ENCODE measurements at places on chromosomes 12 and 14.

- no peak for DNase-seq
Measured at GRCh38 chr12:57548013-57548315, 972 bp upstream of the DCTN2 start.

- no peak for DNase-seq
Measured at GRCh38 chr14:68972507-68973218, 6.4 kb downstream of the ACTN1 start.

DNA sequence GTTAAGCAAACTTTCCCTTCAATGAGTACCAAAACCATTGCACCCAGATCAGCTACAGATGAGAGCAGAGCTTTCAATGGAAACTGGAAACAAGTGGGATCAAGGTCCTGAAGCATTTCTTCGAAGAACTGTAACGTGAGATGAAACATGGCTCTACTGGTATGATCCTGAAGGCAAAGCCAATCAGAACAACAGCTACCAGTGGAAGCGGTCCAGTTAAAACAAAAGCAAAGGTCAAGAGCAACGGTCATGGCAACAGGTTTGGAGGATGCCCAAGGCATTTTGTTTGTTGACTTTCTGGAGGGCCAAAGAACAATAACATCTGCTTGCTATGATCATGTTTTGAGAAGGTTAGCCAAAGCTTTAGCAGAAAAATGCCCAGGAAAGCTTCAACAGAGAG lies 137.9 kb upstream of the CPSF6 start:
- peak; percentile 28 for DNase-seq

DNA sequence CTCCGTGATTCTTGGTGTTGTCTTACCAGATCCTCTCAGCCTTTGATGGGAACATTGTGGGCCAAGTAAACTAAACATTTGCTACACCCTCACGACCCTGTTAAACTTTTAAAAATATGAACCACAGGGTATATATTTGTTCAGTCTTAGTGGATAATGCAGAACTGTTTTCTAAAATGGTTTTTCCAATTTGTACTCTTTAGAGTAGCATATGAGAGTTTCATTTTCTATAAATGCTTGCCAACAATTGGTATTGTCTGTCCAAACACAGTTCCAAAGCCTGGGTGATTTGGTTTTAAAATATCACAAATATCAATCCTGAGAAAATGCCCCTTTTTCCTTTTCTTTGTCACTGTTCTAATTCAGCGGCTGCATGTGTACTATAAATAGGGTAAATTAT lies 6.7 kb upstream of the IL22 start:
- no peak for DNase-seq

DNA sequence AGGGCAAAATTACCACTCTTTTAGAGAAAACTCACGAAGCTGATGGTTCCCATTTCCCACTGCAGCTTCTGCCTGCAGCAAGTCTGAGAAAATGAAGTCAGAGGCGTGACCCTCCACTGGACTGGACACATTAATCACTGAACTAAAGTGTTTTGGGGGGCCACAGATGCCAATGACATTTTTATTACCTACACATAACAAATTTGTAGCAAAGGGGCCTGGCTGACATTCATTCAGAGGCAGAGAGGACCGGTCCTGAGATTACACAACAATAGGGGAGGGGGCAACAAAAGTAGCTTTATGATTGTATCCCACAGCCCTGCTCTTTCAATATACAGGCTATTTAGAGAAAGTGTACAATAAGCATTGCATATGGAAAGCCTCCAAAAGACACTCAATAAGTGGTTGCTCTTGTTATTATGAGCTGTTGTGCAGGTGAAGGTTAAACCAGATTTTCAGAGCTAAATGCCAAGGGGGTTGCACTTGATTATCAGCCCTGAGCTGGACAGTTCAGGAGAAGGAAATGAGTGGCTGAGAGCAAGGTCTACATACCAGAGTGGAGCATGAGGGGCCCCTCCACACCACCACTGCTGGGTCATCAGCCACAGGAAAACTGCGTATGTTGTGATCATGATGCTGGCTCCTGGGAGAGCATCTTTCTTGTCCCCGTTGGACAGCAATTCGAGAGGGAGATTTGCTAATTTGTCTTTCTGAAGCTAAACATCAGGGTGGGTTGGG lies 41.5 kb upstream of the CCDC60 start:
- DNase-seq = no peak

DNA sequence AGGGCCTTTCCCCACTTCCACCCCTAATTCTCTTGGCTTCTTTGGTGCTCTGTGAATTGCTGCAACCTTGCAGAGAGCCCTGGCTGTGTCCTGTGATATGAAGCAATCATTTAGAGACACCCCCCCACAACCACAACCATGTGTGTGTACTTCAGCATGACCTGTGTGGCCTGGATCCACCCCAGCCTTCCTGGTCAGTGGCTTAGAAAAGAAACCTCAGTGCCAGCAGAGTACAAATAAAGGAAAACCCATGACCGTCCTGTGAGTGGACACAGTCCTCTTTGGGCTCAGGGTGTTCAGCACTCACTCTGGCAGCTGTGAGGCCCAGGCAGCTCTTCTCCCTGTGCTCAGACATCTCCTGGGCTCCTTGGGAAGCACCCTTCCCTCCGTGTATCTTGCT lies 206.6 kb upstream of the DIO3 start:
- DNase-seq = no peak

DNA sequence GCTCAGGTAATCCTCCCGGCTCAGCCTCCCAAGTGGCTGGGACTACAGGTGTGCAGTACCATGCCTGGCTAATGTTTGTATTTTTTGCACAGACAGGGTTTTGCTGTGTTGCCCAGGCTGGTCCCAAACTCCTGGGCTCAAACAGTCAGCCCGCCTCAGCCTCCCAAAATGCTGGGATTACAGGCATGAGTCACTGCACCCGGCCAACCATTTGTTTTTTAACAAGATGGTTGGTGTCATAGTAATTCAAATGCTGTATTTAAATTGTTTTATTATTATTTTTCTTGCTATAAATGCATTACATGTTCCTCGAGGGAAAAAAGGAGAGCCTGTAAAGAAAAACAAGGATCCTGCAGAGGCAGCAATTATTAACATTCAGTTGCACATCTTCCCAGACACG lies 83.9 kb downstream of the EP400 start:
- no peak for DNase-seq

GRCh38 chr12:107684990-107685359 lies 624 bp upstream of the PWP1 start:
- peak; percentile 74 for DNase-seq

DNA sequence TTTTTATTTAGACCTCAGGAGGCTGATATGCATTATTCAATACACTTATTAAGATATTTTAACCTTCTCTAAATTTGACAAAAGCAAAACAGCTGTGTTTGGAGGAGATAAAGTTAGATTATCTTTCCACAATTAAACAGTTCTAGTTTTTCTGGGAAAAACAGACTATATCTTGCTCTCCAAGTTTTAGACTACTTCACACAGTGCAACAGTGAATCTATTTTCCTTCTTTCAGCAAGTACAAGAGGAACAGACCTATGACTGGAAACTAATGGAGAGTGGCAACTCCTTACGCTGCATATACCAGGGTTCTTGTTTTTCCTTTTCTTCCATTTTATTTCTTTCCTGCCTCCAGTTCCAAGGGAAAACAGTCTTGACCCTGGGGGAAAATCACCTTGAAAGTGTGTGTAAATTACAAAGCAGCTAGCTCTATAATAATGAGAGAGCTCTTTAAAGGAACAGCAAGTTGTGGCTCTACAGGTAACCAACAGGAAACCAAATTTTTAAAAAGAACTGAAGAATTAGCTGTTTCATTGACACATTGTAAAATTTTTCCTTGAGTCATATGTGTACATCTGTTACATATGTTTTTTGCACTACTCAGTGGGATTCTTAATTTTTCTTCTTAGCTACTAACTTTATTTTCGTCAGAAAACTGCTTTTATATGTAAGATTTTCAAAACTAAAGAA lies 27.4 kb downstream of the DNM1L start:
- DNase-seq = no peak

GRCh38 chr12:27179400-27180214 lies 64.5 kb upstream of the STK38L start:
- DNase-seq = no peak

DNA sequence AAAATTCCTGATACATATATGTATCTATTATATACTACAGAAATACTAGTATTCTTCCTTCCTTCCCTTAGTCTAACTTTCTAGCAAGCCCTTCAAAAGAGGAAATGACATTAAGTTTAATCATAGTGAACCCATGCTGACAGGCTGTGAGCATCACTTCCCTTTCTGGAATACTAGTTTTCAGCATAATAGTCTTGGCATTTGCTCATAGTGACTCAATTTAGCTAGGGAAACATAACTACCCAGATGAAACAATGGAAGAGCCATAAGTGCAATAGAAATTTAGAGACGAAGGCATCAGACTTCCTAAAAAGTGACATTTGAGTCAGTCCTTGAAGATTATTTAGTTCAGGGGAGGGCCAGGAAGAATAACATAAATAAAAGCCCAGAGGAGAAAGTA lies 184.5 kb upstream of the CRY1 start:
- DNase-seq = no peak

- no peak for DNase-seq
Measured at GRCh38 chr12:69966839-69967238, 141.8 kb downstream of the MYRFL start.

GRCh38 chr14:27410981-27411380 lies 813.1 kb upstream of the NOVA1 start:
- DNase-seq = no peak

GRCh38 chr12:127143020-127143419 lies 1124.0 kb upstream of the TMEM132C start:
- DNase-seq = no peak

DNA sequence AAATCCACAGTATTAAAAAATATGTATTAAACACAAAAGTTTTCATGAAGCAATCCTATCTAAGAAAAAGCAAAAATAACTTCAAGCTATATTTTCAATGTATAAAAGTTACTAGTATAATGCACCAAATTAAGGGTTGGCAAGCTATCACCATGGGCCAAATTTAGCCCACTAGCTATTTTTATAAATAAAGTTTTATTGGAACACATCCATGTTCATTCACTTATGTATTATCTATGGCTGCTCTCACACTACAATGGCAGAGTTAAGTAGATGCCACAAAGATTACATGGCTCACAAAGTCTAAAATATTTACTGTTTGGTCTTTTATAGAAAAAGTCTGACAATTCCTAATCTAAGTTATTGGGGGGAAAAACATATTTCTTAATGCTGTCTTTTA lies 17.6 kb downstream of the KLHL28 start:
- DNase-seq = no peak

All from HuH-7.5 (cell line).